ENCODE measurements at places on chromosomes 13 and 19.

DNA sequence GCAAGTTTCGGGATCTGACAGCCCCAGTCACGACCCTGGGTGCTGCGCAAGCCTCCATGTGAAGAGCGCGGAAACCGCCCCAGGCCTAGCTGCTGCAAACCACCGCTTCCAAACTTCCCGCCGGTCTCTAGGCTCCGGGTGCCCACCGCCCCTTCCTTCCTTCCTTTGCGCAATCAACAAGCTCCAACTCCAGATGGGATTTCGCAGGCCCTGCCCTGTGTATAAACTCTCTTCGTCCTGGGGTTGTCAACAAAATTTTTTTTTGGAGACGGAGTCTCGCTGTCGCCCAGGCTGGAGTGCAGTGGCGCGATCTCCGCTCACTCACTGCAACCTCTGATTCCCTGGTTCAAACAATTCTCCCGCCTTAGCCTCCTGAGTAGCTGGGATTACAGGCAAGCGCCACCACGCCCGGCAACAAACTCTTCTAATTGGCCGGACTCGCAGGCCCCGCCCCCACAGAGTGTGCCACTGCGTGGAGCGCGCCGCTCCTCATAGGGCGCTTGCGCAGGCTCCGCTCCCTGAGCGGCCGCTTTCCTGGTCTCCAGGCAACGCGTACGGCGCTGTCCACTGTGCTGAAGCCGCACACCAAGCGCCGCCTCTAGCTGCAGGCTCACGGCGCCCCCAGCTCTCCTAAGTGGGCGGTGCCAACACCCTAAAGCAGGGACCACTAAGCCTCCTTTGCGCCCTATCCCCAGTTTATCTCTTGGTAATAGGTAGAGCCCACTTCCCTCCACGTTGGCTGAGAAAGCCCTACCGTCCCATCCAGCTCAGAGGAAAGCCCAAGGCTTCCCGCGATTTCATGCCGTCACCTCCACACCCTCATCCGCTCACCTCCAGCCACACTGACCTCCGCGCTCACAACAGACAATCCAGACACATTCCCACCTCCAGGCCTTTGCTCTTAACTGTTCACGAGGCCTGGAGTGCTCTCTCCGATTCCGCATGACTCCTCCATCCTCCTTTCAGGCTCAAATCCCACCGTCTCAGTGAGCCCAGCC lies 5.5 kb upstream of the QTRT1 start:
- peak; percentile 74 for DNase-seq

DNA sequence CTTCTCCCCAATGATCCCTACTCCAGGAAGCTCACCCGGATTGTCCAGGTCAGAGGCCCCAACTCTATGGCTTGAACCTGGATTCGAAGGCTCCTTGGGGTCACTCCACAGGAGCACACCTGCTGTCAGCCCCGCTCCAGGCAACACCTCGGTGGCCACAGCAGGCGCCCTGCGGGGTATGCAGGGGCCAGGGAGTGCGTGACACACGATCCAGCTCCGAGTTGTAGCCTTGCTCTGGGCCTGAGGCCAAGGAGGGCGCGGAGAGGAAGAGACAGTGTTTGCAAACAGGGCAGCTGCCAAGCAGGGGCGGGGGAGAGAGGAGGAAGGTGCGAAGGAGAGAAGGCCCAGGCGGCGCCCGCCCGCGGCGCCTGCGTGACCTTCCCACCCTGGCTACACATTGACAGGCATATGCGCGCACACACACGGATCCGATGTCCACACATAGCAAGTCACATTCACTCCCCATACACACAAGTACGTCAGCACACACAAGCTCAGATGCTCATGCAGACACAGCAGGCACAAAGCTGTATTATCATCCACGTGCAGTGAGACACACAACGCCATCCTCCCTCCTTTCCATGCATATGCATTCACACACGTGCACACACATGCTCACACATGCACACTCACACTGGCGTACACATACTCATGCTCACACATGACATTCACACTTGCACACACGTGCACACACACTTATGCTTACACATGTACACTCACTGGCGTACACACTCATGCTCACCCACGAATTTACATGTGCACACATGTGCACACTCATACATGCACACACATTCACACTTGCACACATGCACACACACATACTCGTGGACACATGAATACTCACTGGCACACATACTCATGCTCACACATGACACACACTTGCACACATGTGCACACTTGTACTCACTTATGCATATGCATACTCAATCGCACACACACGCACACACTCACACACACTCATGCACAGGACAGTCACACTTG lies 10.4 kb downstream of the SBK2 start:
- no peak for DNase-seq

DNA sequence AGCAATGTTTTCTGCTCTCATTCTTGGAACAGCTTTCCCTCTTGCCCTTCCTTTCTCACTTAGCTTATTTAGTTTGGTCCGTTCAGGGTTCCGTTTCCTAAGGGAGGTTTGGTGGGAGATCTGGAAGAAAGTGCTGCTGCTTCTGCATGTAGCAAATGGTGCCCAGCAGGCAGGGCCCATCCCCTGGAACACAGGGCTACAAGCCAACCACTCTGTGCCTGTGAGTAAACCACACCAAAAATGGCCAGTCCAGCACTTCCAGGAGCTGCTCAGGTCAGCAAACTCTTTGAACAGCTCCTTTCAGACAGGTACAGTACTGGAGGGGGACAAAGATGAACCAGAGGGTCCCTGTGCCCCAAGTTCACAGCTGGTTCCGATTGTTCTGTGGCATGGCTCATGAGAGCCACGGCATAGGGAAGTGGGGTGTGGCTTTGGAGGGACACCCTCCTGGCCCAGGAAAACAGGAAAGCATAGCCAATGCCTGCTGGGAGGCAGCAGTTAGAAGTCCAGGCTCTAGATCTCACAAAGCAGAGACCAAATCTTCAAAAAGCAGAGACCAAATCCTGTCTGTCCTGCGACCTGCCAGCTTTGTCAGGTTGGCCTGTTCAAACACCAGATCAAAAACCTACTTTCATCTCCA lies 39.5 kb downstream of the FAM124A start:
- no peak for DNase-seq

DNA sequence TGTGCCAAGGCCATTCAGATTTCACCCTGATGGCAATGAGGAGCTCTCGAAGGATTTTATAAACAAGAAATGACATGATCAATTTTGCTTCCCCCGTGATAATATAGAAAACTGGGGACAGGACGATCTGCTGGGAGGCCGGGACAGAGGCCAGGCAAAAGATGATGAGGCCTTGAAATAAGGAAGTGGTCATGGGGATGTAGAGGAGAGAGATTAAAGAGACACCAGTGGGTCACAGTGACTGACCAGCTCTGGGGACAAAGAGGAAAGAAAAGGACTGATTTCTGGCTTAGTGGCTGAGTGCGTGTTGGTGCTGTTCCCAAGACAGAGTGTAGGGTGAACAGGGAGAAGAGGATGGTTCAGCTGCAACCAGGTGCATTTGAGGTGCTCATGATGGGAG lies 68.7 kb upstream of the FLT1 start:
- no peak for DNase-seq

DNA sequence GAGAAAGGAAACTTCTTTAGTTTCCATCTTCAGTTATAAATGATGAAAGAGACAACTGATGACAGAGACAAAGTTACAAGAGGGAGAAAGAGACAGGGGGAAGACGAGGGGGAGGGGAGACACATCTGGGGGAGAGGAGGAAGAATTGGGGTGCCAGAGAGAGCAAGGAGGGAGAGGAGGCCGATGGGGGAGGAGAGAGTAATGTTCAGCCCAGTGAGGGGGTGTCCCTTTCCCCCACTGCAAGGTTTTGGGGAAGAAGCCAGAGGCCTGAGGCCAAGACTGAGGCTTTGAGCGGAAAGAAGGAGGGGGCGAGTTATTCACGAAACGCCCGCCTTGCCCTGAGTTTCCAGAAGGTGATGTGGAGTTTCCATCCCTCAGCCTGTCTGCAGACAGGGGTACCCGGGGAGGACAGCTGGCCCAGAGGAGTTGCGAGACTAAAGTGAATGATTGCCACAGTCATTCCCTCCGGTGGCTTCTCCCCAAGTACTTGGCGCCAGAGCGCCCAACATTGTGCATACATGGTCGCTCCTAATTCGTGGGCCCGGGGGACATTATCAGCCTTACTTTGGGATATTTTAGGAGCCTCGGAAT lies 558 bp upstream of the PPAN start:
- no peak for DNase-seq

- no peak for DNase-seq
Observed at GRCh38 chr13:28522871-28523270, 27.9 kb upstream of the FLT1 start.

DNA sequence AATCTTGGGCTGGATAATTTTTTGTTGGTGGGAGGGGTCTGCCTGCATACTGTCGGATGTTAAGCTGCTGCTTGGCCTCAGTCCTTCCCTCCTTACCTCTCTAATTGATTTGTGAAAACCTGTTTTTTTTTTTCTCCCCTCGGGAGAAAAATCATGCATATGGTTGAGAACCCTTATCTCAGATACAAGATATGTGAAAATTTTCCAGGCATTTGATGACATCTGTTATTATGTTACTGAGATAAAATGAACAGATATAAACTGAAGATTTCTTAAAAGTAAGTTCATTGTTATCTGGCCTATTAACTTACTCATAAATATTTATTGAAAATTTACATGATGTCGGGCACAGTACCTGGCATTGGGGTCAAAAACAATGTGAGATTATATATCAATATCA lies 1375.7 kb downstream of the PCDH9 start:
- DNase-seq = no peak

- DNase-seq = no peak
Observed at GRCh38 chr13:76885203-76886004, 801 bp downstream of the KCTD12 start.

DNA sequence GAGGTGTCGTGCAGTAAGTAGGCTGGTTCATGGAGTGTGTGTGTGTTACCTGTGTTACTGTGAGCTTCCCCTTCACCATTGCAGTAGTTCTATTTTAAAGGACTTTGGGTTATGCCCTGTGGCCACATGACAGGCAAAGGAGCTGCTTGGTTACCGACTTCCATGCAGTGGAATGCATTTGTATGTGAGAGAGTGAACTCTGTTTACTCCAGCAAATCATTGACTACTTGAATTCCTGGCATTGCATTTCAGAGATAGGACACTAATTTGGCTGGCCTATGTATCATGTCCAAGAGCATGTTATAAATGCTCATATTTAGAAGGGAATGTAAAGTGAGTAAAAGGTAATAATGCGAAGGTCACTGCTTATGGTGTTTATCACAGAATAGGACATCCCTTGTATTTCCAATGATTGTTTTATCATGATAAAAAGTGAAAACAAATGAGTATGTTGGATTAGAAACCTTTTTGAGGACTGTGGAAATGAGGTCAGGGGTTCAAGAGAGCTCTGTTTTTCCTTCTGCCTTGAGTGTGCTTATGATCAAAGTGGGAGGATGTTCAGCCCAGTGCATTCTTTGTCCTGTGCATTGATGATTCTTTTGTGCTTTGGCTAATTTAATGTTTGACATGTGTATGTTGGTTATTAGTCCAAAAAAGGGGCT lies 156.5 kb downstream of the LMO7 start:
- DNase-seq = no peak
